ENCODE measurements at places on chromosomes 3 and 15.

GRCh38 chr15:87522997-87523396 lies 733.5 kb downstream of the NTRK3 start:
- DNase-seq, result no peak

DNA sequence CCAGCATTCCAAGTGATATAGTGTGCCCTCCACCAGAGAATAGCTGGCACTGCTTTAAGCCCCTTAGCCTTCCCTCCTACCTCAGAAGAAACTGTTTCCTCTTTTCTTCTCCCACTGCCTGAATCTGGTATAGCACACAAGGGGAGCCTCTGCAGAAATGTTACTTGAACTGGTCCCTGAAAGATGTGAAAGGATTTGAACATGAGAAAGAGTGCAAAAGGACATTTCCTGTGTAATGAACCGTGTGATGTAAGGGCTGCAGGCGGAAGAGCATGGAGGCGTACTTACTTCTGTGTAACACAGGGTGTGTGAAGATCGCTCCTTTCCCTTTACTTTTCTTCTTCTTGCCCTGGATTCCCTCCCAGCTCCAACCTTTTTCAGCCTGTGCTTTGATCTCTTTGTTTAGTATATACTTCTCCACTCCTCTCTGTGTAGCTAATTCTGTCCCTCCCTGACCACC lies 8.4 kb downstream of the TMOD3 start:
- no peak for DNase-seq

DNA sequence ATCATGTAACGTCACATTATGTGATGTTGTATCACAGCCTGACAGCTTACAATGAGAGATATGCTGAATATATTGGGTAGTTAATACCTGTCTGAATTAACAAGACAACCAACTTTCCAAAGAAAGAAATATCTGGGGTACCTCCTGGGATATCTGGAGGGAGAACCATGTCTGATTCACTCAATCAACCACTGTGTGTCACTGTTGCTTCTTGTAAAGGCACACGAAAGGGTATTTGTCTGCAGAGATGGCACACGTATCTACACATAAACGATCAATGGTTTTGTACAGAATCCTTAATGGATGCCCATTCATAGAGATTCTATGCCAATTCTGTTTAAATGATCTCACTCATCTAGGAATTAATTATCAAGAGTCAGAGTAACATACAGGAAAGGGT lies 252.1 kb upstream of the TMCO5A start:
- no peak for DNase-seq

- no peak for DNase-seq
These were observed 441 bp upstream of the UCN2 start for GRCh38 chr3:48564022-48564421.

- DNase-seq, result no peak
These were observed 44.3 kb downstream of the ZBTB11 start for GRCh38 chr3:101632586-101632985.

- DNase-seq, result no peak
These were observed 86.9 kb downstream of the DCLK3 start for GRCh38 chr3:36677331-36678007.

- no peak for DNase-seq
These were observed 6.0 kb downstream of the ONECUT1 start for GRCh38 chr15:52783929-52784798.

- no peak for DNase-seq
These were observed 103.7 kb downstream of the P3H2 start for GRCh38 chr3:190016966-190017365.

DNA sequence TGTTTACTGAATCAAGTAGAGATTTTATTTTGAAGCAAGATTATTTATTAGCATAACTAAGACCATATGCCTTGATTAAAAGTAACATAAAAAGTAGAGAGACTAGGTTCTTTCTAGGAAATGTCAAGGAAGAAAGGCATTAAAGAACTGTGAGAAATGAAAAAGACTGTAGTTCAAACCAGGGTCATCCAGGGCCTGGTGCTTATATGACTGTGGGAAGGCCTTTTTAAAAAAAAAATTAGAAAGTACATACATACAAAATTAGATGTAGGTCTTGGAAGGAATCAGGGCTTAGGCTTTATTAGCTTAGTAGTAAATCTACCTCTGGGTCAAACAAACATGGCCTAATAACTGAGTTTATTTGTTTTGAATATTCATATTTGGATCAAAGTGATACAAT lies 173.9 kb upstream of the TBL1XR1 start:
- no peak for DNase-seq

DNA sequence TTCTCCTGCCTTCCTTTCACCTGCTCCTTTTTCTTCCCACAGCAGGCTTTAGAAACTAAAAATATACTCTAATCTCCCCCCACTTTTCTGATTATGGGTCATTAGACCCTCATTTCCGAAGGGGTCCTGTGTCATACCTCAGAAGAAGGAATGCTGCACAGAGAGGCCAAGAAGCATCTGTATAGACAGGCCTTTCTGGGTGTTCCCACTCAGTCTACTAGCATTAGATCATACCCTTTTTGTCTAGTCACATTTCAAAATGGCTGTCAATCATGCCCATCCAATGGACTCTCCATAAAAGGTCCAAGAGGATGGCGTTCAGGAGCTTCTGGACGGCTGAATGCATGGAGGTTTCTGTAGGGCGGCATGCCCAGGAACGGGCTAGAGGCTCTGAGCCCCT lies 192.2 kb downstream of the SUCLG2 start:
- no peak for DNase-seq

GRCh38 chr15:78389738-78390137 lies 48.3 kb upstream of the IREB2 start:
- no peak for DNase-seq

DNA sequence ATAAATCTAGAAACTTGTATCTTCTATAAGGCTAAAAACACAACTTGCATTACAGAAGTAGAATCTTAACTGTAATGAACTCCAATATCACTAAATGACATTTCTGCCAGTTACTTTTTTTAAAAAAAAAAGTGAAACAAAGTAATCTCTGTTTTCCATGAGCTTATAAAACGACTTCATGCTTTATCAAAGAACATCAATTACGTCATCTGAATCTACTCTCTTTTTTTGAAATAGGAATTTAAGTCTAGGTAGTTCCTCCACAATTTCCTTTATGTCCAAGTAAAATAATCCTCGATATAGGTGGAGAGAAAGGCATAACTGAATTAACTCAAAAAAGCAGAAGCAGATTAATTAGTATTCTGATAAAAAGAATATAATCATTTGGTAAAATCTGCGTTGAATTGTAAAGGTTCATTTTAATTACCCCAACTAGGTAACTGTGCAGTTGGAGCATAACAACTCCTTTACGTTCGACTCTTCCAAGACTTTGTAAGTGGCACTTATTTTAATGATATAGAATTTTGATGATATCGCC lies 1.4 kb downstream of the UACA start:
- no peak for DNase-seq

DNA sequence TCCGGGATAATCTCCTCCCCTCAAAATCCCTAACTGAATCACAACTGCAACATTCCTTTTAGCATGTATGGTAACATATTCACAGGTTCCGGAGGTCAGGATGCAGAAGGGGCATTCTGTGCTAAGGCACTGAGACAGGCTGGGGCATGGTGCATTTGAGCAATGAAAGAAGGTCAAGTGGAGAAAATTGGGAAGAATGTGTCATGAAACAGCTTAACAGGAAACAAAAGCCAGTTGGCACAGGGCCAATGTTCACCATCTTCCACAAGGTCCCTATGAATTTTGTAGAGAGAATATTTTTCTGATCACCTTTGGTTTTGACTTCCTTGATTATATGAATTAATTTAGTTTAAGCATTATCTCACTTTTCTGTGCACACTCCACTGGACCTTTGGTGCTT lies 587.7 kb upstream of the NR2F2 start:
- DNase-seq, result no peak

DNA sequence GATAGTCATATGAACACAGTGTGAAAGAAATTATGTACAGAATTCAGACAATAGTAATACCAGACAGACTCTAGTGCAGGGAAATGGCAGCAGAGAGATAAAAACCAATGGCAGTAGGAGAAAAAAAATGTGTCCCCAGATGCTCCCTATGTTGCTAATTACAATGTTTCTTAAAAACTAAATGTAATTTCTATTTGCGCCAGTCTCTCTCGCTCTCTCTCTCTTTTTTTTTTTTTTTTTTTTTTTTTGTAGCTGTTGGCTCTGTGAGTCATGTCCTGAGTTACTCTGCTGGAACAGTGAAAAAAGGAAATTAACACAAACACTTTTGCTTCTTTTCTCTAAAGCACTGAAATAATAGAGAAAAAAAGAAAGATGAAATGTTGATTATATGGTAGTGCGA lies 871.9 kb downstream of the GBE1 start:
- DNase-seq, result no peak

DNA sequence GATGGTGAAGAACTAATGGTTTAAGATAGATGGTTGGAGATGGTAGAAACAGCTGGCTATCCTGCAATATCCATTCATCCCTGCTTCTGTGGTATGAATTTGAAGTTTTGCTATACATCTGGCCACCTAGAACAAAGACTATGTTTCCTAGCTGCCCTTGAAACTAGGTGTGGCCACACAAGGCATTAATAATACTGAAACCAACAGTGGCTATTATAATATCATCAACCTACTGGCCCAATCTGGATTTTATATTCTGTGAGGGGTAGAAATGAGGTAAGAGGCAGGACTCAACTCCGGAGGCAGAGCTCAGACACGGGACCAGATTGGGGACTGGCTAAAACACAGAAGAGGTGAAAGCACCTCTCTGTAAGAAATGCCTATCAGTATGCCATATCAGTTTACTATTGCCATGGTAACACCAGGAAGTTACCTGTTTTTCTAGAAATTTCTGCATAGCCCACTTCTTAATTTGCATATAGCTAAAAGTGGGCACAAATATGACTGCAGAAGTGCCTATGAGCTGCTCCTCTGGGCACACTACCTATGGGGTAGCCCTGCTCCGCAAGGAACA lies 8.4 kb downstream of the IFT80 start:
- no peak for DNase-seq

DNA sequence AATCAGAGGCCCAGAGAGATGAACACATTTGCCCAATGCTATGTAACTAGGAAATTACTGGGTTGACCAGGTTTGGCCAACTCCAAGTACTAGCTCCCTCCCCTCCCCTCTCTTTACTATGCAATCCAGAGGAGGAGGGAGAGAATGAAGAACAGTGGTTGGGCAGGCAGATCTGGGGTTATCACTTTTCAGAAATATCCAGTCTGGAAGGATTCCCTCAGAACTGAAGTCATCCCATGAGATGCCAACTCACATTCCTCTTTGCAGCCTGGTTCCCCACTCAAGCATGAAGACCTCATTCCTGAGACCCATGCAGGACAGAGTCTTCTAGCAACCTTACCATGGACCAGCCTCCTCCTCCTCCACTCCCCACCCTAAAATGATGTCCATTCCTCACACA lies 201.1 kb downstream of the TLE3 start:
- DNase-seq, result no peak

Data from DMS 273 treated with DMSO at 0.1 percent for 48 hours (cell line).